ENCODE measurements at places on chromosomes 13 and 19. TPM values are rescaled to one million over a fixed set of nuclear protein-coding genes. Genes with fewer than 3 reads are reported as not detected.

DNA sequence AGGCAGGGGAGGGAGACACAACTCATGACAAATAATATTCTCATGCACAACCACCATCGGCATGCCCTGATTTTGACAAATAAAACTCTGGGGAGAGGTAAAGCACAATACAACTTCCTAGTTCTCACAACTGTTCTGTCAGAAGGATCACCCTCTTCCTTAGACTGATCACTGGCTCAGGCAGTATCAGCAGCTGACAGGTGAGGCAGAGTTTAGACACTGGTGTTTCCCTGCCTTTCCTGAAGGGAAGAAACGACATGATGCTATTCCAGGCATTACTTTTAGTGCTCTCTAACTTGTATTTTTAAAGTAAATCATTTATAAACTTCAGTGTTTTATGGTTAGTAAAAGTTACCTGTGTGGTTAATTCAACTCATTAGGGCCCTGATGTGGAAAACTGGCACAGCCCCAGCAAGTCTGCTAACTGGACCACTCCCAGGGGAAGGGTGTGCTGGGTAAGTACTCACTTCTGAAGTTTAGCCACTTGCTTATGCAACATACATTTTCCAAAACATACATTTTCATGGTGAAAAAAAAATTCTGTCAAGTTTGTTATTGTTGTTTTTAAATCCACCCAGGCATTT is 82.8 kb downstream of the CRYL1 start:
- no peak for DNase-seq

GRCh38 chr13:29210676-29211075 is 384.8 kb downstream of the SLC7A1 start:
- DNase-seq: no peak

- DNase-seq: no peak
Observed at GRCh38 chr19:19615086-19615485, 3.4 kb downstream of the PBX4 start.

- DNase-seq: peak; percentile 86
Observed at GRCh38 chr19:52336117-52336790, at the start of gene ZNF610. TSS of gene ZNF610 (plus strand) at chr19:52336243. CDS start at chr19:52349173, 12,930 bp downstream.

Gene UQCR11
- 132 TPM for total RNA-seq

Gene SKA3
- total RNA-seq: 0.22 TPM

Gene ZNF541
- 0.85 TPM for total RNA-seq

GRCh38 chr19:10842788-10843187 is 5.4 kb upstream of the C19orf38 start:
- DNase-seq: no peak

- DNase-seq: peak; percentile 47
Observed at GRCh38 chr13:41311406-41312175, 524 bp downstream of the NAA16 start.
